Upper lobe of right lung (tissue), 1 donor: ENCODE measurements at places on chromosomes 5 and 9. TPM values are rescaled to one million over a fixed set of nuclear protein-coding genes. Genes with fewer than 3 reads are reported as not detected.

HRH2 gene
- 8.2 TPM for total RNA-seq

GRCh38 chr5:38723426-38723825 is 122.4 kb upstream of the OSMR start:
- no peak for DNase-seq

GRCh38 chr9:17631396-17631795 is 52.5 kb downstream of the SH3GL2 start:
- DNase-seq = no peak

GRCh38 chr5:160271396-160271795 is 41.0 kb downstream of the CCNJL start:
- DNase-seq = no peak

- DNase-seq = no peak
Observed at GRCh38 chr5:53590759-53591158, 30.3 kb downstream of the NDUFS4 start.
